ENCODE measurements at places on chromosomes 7 and 10. TPM values are rescaled to one million over a fixed set of nuclear protein-coding genes. Genes with fewer than 3 reads are reported as not detected.
A peak's percentile ranks its signal among the peaks of the same experiment; 100 is the strongest.

CAPZA2 gene
- 39.4 TPM for polyA plus RNA-seq

SPDYE5 gene
- polyA plus RNA-seq: not detected

COMMD3 gene
- polyA plus RNA-seq: 84.9 TPM

MRC1 gene
- polyA plus RNA-seq: 4.1 TPM

TAS2R3 gene
- polyA plus RNA-seq: not detected

IKZF1 gene
- 0.46 TPM for polyA plus RNA-seq

IL2RA gene
- polyA plus RNA-seq: 0.36 TPM

C7orf57 gene
- polyA plus RNA-seq: not detected

- no peak for DNase-seq
Measured at GRCh38 chr10:10492420-10492819, 525.3 kb upstream of the CELF2 start.

DNA sequence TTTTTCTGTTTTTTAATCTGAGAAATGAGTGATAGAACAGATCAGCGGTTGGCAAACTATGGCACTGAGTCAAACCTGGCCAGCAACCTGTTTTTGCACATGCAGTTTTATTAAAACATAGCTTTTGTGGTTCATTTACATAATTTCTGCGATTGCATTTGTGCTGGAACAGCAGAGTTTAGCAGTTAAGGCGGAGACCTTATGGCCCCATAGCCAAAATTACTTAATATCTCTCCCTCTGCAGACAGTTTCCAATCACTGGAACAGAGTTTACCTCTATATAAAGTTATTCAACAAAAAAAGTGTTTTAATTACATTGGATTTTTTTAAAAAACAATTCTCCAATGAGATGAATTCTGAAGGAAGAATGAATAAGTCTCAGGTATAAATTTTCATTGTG, 212.1 kb downstream of the DGKB start:
- no peak for DNase-seq

DNA sequence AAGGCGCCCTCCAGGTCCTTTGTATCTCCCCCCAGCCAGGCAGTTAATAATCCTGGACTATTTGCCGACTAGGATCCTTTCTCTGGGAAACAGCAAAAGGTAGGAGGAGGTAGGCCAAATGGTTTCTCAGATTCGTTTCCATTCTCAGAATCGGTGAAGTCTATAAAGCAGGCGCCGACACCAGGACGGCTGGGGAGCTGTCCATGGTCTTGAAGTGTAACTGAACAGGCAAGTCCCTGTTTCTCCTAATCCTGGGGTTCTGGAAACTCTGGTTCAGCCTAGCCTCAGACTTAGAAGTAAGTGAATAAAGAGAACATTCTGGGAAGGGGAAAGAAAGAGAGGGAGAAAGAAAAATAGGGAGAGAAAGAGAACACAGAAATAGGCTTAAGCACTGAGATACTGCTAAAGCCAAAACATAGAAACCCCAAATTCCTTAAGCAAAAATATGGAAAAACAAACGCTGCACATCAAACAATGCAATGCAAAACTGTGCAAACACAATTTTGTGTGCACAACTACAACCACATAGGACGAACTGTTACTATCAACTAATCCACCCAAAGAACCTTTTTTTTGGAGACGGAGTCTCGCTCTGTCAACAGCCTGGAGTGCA, 11.1 kb upstream of the INA start:
- no peak for DNase-seq

GRCh38 chr7:99679032-99679399, 780 bp downstream of the CYP3A5 start:
- DNase-seq: no peak

- peak; percentile 52 for DNase-seq
Measured at GRCh38 chr10:101032637-101033224, 1.7 kb downstream of the SFXN3 start.

- no peak for DNase-seq
Measured at GRCh38 chr10:65197935-65198334, 1676.7 kb downstream of the REEP3 start.

DNA sequence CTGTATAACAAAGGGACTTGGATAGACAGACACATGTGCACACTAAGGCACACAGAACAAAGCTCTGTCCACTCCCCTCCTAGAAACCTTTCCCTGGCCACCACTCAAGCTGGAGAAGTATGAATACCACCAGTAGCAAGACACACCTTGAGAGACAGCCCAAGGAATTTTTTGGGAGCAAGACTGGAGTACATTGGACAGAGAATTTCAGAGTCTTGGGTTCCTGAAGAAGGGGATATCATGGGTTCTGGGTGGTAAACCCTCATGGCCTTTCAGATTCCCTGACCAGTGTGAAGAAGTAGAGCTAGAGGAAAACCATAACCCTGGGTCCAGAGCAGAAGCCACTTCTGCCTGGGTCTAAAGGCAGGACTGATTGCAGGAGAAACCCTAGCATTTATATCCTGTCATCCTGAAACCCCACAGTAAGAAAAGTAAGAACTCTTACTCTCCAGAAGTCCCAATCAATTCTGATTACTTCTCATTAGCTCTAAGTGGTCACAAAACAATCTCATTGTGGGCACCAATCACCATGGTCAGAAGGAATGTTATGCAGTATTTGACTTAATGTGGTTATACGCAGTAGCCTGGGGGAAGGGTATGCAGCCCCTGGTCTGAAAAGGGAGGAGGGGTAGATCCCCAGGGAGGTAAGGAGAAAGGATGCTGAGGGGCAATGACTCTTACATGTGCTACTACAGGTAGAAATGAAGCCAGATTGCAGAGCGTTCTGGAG, 20.4 kb upstream of the MACC1 start:
- no peak for DNase-seq

DNA sequence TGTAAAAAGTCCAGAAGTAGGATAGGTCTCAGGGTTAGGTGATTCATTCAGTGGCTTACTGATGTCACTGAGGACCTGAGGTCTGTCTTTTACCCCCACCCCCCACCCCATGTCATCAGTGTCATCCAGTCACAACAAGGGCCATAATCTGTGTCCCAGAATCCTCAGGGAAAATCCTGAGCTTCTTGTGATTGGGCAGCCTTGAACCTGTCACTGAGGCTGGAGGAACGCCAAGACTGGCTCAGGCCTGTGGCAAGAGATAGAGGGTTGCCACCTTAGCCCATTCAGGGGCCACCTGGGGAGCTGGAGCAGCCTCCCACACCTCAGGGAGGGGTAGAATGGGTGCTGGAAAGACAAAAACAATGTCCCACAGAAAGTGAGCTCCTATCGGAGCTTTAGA, 29.7 kb downstream of the NUB1 start:
- DNase-seq: no peak

DNA sequence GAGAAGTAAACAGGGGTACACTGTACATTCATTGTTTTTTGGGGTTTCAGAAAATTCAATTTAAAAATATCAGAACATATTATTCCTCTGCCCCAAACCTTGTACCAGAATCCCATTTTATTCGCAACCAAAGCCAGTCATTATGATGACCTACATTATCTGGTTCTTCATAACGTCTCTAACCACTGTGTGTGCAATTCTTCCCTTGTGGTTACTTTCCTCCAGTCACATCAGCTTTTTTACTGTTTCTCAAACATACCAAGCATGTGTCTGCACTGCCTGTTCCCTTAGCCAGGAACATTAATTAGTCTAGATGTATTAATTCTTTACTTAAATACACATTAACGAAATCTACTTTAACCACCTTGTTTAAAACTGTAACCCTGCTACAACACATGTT, 64.8 kb downstream of the THSD7A start:
- no peak for DNase-seq

DNA sequence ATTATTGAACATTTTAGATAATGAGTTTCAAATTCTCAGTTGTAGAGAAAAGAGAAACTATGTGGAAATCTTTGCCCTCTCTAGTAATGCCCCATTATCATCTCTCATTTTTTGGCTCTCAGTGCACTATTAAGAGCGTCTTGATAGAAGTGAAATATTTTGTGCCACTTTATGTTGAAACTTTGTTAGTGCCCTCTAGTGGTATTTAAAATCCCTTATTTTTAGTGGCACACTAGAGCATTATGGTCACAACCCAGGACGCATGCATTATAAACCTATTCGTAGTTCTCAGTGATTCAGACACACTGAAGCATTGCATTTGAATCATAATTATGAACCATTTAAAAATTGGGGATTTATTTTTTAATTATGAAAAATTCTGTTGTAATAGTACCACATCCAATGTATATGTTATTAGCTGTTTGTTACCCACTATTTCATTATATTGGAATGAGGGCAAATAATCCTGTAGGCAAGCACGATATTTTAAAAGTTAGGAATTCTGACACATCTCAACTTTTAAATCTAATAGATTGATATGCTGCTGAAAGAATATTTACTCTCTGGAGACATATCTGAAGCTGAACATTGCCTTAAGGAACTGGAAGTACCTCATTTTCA, 21.9 kb downstream of the PDCD4 start:
- no peak for DNase-seq

DNA sequence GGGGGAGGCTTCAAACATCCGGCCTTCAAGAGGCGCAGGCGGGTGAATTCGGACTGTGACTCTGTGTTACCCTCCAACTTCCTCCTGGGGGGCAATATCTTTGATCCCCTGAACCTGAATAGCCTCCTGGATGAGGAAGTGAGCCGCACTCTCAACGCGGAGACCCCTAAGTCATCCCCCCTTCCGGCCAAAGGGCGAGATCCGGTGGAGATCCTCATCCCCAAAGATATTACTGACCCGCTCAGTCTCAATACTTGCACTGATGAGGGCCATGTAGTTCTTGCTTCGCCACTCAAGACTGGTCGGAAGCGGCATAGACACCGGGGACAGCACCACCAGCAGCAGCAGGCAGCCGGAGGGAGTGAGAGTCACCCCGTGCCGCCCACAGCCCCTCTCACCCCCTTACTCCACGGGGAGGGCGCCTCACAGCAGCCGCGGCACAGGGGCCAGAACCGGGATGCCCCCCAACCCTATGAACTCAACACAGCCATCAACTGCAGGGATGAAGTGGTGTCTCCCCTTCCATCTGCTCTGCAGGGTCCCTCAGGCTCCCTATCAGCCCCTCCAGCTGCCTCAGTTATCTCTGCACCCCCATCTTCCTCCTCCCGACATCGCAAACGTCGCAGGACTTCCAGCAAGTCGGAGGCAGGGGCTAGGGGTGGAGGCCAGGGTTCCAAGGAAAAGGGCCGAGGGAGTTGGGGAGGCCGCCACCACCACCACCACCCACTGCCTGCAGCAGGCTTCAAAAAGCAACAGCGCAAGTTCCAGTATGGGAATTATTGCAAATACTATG, 1.1 kb downstream of the MEPCE start:
- no peak for DNase-seq

GRCh38 chr7:108459922-108460551, 3.8 kb upstream of the NRCAM start:
- no peak for DNase-seq

- DNase-seq: no peak
Measured at GRCh38 chr10:33160151-33160550, 174.3 kb downstream of the NRP1 start.

DNA sequence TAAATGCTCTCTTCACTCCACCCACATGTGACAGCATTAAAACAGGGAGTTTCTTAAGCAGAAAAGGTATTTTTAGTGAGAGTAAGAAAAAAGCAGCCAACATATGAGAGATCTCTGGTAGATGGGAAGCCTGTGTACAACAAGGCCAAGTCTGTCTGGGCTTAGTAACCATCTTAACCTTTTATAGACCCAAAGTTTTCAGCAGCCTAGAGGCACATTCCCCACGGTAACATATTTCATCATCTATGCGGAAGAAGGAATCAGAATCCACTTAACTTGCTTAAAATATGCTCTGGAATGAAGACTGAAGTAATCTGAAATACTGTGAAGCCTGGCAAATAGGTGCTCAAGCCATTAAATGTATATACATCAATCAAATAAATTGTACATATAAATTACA, 127.8 kb downstream of the RAPGEF5 start:
- no peak for DNase-seq

DNA sequence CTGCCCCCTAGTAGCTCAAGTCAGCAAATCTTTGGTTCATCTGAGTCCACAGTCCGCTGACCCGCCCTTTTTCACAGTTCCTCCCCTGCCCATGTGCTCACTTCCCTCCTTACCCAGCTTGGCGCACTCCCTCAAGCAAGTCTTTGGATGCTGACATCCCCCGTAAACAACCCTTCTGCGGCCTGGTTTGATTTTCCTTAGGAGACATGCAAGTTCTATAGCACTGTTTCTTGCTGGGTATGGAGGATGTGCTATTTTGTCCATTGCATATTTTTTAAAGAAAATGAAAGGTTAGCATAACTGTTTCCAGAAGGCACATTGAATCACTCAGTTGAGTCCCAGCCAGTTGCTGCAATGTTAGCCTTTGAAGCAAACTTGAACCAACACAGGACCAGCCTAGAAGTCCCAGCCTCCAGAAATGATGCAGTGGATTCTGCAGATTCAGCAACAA, 38.2 kb downstream of the HTRA1 start:
- DNase-seq: peak; percentile 40

GRCh38 chr7:129604713-129605437, 6.6 kb upstream of the NRF1 start:
- no peak for DNase-seq

DNA sequence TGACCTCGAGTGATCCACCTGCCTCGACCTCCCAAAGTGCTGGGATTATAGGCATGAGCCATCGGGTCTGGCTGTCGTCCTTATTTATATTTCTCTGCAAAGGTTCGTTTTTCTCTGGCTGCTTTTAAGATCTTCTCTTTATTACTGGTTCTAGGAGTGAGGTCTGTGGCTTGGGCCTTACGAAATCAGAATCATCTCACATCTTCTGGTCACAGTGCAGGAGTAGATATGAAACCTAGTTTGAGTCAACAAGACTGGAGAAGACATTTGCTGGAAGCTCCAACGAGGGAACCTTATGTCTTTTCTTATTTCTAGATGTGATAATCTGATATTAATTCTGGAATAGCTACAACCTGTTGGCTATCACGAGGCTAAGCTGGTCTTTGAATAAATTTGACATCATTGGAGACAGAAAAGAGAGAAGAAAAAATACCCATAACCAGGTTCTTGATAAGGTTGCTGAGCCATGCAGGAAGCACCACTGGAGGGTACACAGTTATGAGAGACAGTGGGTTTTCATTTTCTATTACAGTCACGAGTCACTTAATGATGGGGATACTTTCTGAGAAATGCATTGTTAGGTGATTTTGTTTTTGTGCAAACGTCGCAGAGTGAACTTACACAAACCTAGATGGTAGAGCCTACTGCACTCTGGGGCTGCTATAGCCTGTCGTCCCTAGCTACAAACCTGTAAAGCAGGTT, 25.6 kb upstream of the IL15RA start:
- DNase-seq: no peak

GRCh38 chr10:68318331-68319059, 13.4 kb upstream of the HNRNPH3 start:
- DNase-seq: no peak

GRCh38 chr10:104317726-104318299, 20.5 kb downstream of the ITPRIP start:
- DNase-seq: no peak

GRCh38 chr7:26159243-26159642, 7.2 kb downstream of the NFE2L3 start:
- DNase-seq: no peak

GRCh38 chr7:28041508-28042314, 138.9 kb downstream of the JAZF1 start:
- no peak for DNase-seq

DNA sequence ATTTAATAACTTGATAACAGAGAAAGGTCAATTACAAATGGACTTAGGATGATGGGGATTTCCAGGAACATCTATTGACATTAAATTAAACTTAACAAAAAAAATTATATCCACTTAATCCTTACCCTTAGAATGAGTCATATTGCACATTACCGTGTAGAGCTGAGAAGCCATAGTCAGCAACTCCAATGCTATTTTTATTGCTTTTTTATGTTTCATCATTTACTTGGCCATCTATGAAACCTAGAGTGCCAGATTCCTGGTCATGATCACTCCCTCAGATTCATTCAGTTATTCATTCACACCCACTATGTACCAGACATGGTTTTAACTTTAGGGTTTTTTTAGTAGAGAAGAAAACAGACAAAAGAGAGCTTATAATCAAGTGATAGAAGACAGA, 1180.4 kb downstream of the CNTNAP2 start:
- DNase-seq: no peak
